PC-3 (cell line): ENCODE measurements at places on chromosomes 5 and 9. TPM values are rescaled to one million over a fixed set of nuclear protein-coding genes. Genes with fewer than 3 reads are reported as not detected.
A peak's percentile ranks its signal among the peaks of the same experiment; 100 is the strongest.

HSPB3 gene
- total RNA-seq: not detected in 2 replicates

ATP10B gene
- not detected in 2 replicates for total RNA-seq

JAKMIP2 gene
- 0.15 TPM in 1 of 2 replicates, not detected in the other for total RNA-seq

CTNND2 gene
- total RNA-seq: 1.8 and 5.9 TPM in 2 replicates

PCDHA5 gene
- 1.3 and 1.5 TPM in 2 replicates for total RNA-seq

IL33 gene
- total RNA-seq: 1.6 and 2.7 TPM in 2 replicates

SLC36A3 gene
- total RNA-seq: not detected in 2 replicates

CDKN2B-AS1 gene
- 0.40 and 2.0 TPM in 2 replicates for total RNA-seq

PCDHB15 gene
- not detected in 2 replicates for total RNA-seq

TMEM252 gene
- total RNA-seq: not detected in 2 replicates

TNFSF15 gene
- total RNA-seq: 1.7 and 2.2 TPM in 2 replicates

PCDHA11 gene
- 0.33 TPM in 1 of 2 replicates, not detected in the other for total RNA-seq

ACOT12 gene
- not detected in 2 replicates for total RNA-seq

GKAP1 gene
- 1.5 and 2.6 TPM in 2 replicates for total RNA-seq

SLC6A18 gene
- not detected in 2 replicates for total RNA-seq

DNA sequence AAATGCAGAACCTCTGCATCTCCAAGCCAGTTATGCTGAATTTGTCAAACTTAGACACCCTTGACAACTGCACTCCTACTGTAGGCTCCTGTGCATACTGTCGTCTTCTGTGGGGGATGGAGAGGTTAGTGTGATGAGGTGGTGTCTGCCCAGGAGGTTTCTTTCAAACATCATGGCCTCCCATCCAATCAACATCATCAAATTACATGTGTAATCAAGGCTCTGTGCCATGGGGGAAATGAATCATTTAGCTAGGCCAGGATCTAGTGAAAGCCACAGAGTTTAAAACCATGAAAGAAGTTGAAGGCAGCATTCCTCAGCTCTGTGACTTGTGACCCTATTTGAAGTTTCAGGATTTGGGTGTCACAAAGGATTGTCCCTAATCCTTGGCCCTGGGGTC lies 240.6 kb downstream of the MARCHF11 start:
- H3K4me3 ChIP-seq: no peak overlapping the region
- no peaks in the 10 kb centered on the region for H3K4me1 ChIP-seq
- no peak overlapping the region for H3K27ac ChIP-seq
- no peaks in the 10 kb centered on the region for H3K36me3 ChIP-seq
- no peaks in the 10 kb centered on the region for H3K27me3 ChIP-seq
- peak; percentile 37 for DNase-seq

DNA sequence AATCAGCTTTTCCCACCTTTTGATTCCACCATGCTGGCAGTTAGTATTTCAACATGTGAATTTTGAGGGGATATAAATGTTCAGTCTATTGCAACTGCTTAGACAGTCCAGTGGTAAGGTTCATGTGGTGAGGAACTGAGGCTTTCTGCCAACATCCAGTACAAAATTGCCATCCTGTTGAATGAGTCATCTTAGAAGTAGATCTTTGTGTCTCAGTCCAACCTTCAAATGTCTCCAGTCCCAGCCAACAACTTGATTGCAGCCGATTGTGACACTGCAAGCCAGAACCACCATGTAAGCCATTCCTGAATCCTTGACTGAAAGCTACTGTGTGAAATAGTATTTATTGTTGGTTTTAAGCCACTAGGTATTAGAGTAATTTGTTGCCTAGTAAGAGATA lies 331.5 kb upstream of the GRIN3A start:
- no peaks in the 10 kb centered on the region for H3K4me1 ChIP-seq
- H3K36me3 ChIP-seq: no peaks in the 10 kb centered on the region
- H3K27ac ChIP-seq: no peak overlapping the region
- no peaks in the 10 kb centered on the region for H3K27me3 ChIP-seq
- DNase-seq: no peak

DNA sequence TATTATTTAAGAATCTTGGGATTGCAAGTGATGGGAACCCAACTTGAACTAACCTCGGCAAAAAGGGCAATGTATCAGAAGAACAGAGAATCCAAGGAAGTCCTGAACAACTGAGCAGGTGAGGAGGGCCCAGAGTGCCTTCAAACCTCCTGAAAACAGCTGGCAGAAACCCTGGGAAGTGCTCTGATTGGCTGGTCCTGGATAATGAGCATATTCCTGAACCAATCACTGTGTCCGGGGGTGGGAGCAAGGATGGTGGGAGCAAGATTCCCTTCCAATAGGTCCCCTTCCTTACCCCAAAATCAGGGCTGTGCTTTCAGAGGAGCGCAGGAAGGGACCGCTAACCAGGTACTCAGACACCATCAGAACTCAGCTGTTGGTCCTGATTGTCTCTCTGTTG lies 31.9 kb upstream of the TBC1D2 start:
- no peak for DNase-seq
- no peak overlapping the region for H3K27ac ChIP-seq
- H3K4me1 ChIP-seq: no peaks in the 10 kb centered on the region
- H3K36me3 ChIP-seq: no peaks in the 10 kb centered on the region
- no peak overlapping the region for H3K4me3 ChIP-seq
- H3K27me3 ChIP-seq: no peaks in the 10 kb centered on the region

GRCh38 chr5:67770431-67771025 lies 445.0 kb upstream of the PIK3R1 start:
- no peak for DNase-seq
- H3K4me1 ChIP-seq: no peaks in the 10 kb centered on the region
- no peaks in the 10 kb centered on the region for H3K36me3 ChIP-seq
- no peak overlapping the region for H3K27ac ChIP-seq

- no peaks in the 10 kb centered on the region for H3K36me3 ChIP-seq
- no peak overlapping the region for H3K27ac ChIP-seq
- H3K4me3 ChIP-seq: no peak overlapping the region
- H3K27me3 ChIP-seq: no peaks in the 10 kb centered on the region
- peaks cover 22% of the 10 kb centered on the region for H3K4me1 ChIP-seq
Observed at GRCh38 chr9:87865626-87866025, 17.1 kb upstream of the SPATA31E1 start.

DNA sequence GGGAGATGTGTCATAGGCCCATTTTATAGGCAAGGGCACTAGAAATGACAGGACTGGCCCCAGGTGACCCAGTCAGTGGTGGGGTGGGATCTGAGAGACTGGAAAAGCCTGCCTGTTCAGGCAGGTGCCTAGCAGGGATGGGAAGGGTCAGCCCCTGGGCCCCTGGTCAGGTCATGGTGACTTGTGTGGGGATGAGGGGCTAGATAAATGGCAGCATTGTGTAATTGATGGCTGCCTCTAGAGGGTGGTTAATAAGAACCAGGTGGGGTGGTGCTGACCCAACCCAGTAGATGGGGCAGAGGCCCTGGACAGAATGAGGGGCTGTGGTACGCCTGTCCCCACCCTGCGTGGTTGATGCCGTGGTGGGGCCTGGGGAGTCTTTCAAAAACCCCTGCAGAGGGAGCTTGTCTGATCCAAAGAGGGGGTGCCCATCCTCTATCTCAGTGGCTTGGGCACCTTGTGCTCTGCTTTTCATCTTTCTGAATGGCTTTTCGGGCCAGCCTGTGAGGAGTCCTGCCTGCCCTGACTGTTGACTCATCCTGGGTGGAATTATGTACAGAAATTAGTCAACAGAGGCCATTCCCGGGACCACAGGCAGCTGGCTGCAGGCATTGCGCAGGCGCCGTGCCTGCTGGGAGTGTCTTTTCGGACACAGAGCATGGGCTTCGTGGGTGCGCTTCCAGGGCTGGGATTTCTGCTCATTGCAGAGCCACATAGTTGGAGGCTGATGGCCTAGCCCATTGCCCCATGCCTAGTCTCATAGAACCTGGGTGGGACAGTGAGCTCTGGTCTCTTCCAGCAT lies 93.6 kb upstream of the PITX1 start:
- H3K36me3 ChIP-seq: no peaks in the 10 kb centered on the region
- peak; percentile 87 for DNase-seq
- H3K27ac ChIP-seq: peak overlapping the region; percentile 71
- no peak overlapping the region for H3K4me3 ChIP-seq
- no peaks in the 10 kb centered on the region for H3K27me3 ChIP-seq
- peaks cover 22% of the 10 kb centered on the region for H3K4me1 ChIP-seq

- no peaks in the 10 kb centered on the region for H3K4me1 ChIP-seq
- no peak for DNase-seq
- H3K36me3 ChIP-seq: no peaks in the 10 kb centered on the region
- no peaks in the 10 kb centered on the region for H3K27me3 ChIP-seq
Observed at GRCh38 chr9:81748091-81748490, 58.7 kb upstream of the TLE1 start.

- H3K27me3 ChIP-seq: no peaks in the 10 kb centered on the region
- H3K4me1 ChIP-seq: peaks cover 20% of the 10 kb centered on the region
- H3K36me3 ChIP-seq: no peaks in the 10 kb centered on the region
Observed at GRCh38 chr5:139481580-139482049, 943 bp downstream of the STING1 start.

- H3K4me1 ChIP-seq: no peaks in the 10 kb centered on the region
- H3K27ac ChIP-seq: no peak overlapping the region
- no peaks in the 10 kb centered on the region for H3K27me3 ChIP-seq
Observed at GRCh38 chr9:74403581-74403980, 93.6 kb upstream of the RORB start.

DNA sequence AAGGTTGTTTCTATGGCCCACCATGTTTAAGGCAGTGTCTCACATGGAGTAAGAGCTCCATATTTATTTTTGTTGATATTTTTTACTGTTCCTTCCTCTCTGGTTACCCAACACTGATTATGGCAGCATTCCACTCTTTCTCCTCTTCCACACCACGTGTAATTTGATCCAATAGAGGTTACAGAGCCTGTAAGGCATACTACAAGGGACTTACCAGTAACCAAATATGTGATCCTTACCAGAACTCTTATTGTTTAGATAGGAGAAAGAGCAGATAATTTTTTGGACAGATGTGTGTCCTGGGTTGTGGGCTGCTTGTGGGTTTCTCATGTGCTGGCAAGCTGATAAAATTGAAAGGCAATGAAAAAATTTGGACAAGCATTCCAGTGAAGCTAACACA lies 261.3 kb downstream of the TMEM167A start:
- H3K4me3 ChIP-seq: no peak overlapping the region
- DNase-seq: peak; percentile 20
- H3K4me1 ChIP-seq: peaks cover 13% of the 10 kb centered on the region
- no peaks in the 10 kb centered on the region for H3K36me3 ChIP-seq
- H3K27me3 ChIP-seq: no peaks in the 10 kb centered on the region
- H3K27ac ChIP-seq: no peak overlapping the region

- no peaks in the 10 kb centered on the region for H3K27me3 ChIP-seq
- H3K36me3 ChIP-seq: no peaks in the 10 kb centered on the region
- H3K27ac ChIP-seq: peak overlapping the region; percentile 5; the same call in 1 of the 2 replicates
- peaks cover 21% of the 10 kb centered on the region for H3K4me1 ChIP-seq
- DNase-seq: peak; percentile 66
Observed at GRCh38 chr5:149466457-149466972, 84.7 kb downstream of the CSNK1A1 start.

DNA sequence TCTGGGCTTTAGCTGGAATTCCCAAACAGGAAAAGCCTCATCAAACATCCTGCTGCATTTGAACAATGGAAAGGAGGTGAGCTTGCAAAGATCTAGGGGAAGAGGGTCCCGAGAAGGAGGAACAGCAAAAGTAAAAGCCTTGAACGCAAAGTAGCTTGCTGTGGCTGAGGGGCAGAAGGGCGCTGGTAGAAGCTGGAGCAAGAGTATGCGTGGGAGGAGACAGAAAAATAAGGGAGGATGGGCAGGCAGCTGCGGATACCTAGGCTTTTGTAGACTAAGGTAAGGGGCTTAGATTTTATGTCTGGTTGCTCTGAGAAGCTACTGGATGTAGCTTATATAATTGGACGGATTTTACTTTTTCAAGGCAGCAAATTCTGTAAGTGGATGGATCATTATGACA lies 21.9 kb upstream of the TGFBR1 start:
- no peak overlapping the region for H3K4me3 ChIP-seq
- H3K27ac ChIP-seq: no peak overlapping the region
- no peaks in the 10 kb centered on the region for H3K27me3 ChIP-seq
- no peak for DNase-seq

DNA sequence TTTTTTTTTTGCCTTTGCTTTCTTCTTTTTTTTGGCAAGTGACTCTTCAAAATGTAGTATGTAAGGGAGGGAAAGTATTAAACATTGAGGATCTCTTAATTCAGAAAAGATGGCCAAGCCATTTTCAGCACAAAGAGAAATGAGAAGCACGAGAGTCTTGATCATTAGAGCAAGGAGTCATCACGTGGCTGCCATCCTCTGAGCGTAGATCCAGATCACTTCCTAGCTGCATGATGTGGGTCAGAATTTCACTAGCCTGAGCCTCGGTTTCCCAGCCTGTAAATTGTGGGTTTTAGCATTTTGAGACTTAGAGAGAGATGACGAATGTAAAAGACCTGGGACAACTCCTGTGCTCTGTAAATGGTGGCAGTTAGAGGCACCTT lies 312.9 kb downstream of the ARHGEF28 start:
- H3K27me3 ChIP-seq: no peaks in the 10 kb centered on the region
- H3K27ac ChIP-seq: peak overlapping the region; percentile 72
- H3K36me3 ChIP-seq: no peaks in the 10 kb centered on the region
- H3K4me3 ChIP-seq: no peak overlapping the region
- H3K4me1 ChIP-seq: peaks cover 23% of the 10 kb centered on the region
- DNase-seq: no peak

- peak overlapping the region; percentile 48 for H3K27ac ChIP-seq
- peak; percentile 15 for DNase-seq
- H3K4me1 ChIP-seq: peaks cover 28% of the 10 kb centered on the region
- no peaks in the 10 kb centered on the region for H3K36me3 ChIP-seq
- H3K27me3 ChIP-seq: no peaks in the 10 kb centered on the region
Observed at GRCh38 chr9:16500386-16500785, 370.1 kb downstream of the BNC2 start.

GRCh38 chr5:115579747-115580173 lies 22.5 kb downstream of the TICAM2 start:
- peak; percentile 71 for DNase-seq
- H3K4me3 ChIP-seq: no peak overlapping the region
- H3K36me3 ChIP-seq: no peaks in the 10 kb centered on the region
- peaks cover 42% of the 10 kb centered on the region for H3K4me1 ChIP-seq
- H3K27ac ChIP-seq: peak overlapping the region; percentile 21; the same call in 1 of the 2 replicates
- no peaks in the 10 kb centered on the region for H3K27me3 ChIP-seq

- no peak overlapping the region for H3K27ac ChIP-seq
- H3K4me3 ChIP-seq: no peak overlapping the region
- no peaks in the 10 kb centered on the region for H3K27me3 ChIP-seq
- no peaks in the 10 kb centered on the region for H3K4me1 ChIP-seq
- H3K36me3 ChIP-seq: no peaks in the 10 kb centered on the region
Observed at GRCh38 chr9:73841018-73841417, 656.1 kb upstream of the RORB start.

DNA sequence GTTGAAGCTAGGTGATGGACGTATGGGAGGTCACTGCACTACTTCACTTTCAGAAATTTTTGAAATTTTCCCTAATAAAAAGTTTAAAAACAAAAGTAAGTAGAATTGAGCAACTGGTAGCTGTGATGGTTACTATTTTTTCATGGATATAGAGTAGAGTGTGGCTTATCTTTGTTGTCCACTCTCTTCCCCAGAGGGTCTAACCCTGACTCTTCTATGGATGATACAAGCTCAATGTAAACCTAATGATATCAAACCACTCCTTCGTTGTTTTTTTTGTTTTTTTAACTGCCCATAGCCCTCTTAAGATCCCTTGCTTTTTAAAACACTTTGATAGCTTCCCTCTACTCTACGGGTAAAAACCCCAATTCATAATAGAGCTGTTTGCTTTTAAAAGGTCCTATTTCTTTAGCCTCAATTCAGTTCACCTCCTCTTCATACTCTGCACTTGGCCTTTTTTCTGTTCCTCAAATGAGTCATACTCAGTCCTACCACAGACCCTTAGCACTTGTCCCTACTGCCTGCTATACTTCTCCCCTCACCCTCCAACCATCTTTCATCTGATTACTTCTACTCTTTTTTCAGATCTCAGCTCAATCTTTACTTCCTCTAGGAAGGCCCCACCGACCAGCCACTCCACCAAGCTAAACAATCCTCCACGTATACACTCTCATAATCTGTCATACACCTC lies 2.6 kb downstream of the HDAC3 start:
- no peaks in the 10 kb centered on the region for H3K27me3 ChIP-seq
- no peaks in the 10 kb centered on the region for H3K36me3 ChIP-seq
- no peak overlapping the region for H3K27ac ChIP-seq
- no peak for DNase-seq
